Activated T-cell treated with anti-CD3 and anti-CD28 coated beads, Interleukin-2, amount 50 U/mL, for 48 hours (primary cell): ENCODE measurements at places on chromosomes 2 and 18.
A peak's percentile ranks its signal among the peaks of the same experiment; 100 is the strongest.

DNA sequence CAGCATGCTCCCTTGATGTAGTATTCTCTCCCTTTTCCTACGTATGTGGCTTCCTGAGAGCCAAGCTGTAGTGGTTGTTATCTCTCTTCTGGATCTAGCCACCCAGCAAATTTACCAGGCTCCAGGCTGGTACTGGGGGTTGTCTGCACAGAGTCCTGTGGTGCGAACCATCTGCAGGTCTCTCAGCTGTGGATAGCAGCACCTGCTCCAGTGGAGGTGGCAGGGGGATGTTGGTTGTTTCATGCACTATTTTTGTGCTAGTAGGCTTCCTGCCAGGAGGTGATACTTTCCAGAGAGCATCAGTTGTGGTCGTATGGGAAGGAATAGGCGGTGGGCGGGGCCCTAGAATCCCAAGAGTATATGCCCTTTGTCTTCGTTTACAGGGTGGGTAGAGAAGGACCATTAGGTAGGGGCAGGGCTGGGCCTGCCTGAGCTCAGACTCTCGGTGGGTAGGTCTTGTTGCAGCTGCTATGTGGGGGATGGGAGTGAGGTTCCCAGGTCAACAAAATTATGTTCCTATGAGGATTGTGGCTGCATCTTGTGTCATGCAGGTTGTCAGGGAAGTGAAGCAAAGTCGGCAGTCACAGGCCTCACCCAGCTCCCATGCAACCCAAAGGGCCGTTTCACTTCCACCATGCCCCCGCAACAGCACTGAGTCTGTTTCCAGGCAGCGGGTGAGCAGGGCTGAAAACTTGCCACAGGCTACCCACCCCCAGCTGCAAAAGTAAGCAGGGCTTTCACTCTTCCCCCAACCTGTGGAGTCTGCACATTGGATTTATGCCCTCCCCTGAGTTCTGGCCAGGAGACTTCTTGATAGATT, 1139.5 kb downstream of the BCL11A start:
- DNase-seq, result no peak

DNA sequence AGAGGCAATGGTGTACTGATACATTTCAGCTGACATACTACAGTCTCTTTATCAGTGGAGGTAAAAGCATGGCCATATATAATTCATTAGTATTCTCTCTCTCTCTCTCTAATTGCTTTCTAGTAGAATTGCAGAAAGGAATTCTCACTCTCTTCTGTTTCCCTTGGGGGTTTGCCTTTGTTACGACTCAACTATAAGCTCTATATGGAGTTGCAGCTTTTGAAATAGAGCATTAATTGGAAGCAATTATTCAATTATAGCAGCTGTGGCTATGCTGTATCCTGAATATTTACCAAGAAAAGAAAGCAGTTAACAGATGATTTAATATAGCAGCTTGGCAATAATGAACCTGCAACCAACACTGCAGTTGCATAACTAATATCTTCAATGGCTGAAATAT, 132.7 kb upstream of the STON1 start:
- DNase-seq, result no peak

- DNase-seq, result peak; percentile 46
These were observed 90.3 kb upstream of the MAP3K20 start for GRCh38 chr2:172985139-172985892.

DNA sequence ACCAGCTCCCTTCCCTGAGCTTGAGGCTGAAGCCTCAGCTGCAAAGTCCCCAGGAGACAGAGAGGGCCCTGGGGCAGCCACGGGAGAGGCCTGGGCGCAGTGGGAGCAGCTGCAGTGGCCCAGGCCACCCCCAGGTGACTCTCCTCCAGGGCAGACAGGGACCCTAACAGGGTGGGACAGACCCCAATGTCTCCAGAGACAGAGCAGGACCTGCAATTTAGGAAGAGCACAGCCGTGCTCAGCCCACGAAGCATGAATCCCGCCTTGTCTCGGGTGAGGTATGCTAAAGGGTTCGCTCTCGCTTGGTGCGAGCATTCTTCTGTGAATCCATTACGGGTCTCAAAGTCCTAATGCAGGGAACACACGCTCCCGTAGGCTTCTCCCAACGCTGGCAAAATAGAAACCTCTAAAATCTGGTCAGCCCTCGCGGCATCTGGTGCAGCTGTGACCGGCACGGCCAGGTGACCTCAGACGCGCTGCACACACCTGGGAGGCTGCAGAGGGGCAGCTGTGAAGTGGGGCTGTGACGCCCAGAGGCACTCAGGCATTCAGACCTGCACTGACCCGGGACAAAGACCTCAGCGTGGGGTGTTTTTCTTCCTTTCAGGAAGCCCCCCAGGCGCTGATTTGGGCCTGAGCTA, 12.6 kb downstream of the MBP start:
- peak; percentile 13 for DNase-seq

- no peak for DNase-seq
These were observed 120.1 kb downstream of the HAUS1 start for GRCh38 chr18:46224181-46224775.

DNA sequence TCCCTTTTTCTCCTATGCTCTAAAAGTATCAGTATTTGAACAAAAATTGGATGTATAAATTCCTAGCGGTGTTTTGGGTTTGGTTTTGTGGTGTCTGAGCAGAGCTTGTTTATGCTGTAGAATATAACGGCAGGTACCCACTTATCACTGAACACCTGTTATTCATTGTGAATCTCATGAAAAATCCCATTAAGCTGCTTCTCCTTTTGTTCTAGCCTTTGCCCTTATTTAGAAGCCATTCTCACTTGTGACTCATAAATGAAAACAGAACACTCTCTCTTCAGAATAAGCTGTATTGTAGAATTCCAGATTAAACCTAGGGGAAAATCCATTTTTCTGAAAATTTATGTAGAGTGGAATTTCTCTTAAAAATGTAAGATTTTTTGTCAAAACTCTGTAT, 104.0 kb downstream of the PRPF40A start:
- DNase-seq, result no peak

- no peak for DNase-seq
These were observed 638.0 kb upstream of the VRK2 start for GRCh38 chr2:57408587-57408986.

DNA sequence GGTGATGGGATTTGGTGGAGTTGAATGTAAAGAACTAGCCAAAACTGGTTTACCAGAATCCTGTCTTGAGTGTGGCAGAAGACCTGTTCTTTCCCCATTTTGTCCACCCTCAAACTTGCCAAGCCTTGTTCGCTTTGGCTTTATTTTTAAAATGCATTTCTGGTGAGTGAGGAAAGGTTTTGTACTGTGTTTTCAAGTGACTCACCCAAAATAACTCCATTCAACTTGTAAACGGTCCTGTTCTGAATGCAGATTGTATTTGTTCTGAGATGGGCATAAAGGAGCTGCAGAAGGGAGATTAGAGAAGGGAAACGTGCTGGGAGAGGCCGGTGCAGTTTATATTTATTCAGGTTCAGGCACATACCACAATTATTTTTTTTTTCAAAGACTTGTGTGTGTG, 5.3 kb upstream of the ITPRID2 start:
- no peak for DNase-seq

DNA sequence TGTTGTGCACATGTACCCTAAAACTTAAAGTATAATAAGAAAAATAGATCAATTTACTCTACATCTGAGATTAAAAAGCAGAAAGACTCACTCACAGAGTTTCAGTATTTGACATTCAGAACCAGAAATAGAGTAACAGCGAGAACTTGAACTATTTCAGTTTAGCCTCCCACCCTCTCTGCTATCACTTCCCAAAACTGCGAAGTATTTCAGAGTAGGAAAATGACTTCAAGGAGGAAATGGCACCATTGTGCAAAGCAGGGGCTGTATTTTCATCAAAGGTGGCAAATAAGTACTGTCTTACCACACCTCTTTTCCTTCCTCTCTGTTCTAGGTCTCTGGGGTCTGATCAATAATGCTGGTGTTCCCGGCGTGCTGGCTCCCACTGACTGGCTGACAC, 13.6 kb downstream of the DHRS9 start:
- no peak for DNase-seq

DNA sequence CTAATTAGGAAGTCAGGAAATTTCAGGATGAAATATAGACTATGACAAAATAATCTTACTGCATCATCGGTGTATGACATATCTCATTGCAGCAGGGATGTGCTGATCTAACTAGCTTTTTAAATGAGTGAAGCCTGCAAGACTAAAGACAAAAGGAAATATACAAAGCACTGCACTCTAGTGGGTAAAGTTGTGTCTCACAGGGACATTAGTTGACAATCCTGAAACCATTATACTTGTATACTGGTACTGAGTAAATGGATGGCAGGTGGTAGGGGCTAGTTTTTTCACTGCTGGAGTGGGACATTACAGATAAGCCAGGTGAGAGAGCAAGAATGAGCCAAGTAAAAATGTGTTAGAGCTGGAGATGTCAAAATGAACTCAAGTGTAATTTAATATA, 317.5 kb upstream of the RAB6C start:
- no peak for DNase-seq

- DNase-seq, result no peak
These were observed 101.3 kb upstream of the ETAA1 start for GRCh38 chr2:67295851-67296250.

DNA sequence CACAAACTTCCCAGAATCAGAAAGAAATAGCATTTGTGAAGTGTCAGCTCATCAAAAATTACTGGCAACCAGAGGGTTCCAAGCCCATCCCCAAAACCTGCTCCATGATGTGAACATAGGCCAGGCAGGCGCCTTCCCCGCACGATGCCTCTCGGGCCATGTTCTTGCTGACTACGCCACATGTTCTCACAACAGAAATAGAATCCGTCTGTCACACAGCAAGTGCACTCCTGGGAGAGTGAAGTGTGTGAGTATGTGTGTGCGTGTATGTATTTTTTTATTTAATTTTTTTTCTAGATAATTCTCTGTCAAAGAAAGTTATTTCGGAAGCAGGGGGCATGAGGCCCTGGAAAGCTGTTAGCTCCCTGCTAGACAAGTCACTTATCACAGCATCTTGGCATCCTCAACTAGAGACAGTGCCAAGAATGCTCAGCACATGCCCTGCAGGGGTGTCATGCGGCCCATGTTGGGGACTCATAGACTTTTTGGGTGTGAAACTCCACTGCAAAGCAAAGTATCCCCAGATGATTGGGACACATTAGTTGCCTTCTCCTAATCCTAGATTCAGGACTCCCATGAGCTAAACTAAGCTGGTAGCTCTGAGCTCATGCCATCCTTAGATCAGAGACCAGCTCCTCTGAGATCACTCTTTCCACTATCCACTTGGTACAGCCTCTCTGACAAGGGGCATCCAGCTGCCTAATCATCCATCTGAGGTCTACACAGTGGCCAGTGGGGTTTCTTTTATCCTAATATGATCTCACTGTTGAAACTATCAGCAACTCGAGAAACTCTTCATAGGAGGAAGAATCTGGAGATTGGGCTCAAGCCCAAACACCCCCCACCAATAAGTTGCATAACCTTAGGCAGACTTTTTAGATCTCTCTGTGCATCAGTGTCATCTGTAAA, 53.2 kb upstream of the CYRIA start:
- DNase-seq, result no peak

DNA sequence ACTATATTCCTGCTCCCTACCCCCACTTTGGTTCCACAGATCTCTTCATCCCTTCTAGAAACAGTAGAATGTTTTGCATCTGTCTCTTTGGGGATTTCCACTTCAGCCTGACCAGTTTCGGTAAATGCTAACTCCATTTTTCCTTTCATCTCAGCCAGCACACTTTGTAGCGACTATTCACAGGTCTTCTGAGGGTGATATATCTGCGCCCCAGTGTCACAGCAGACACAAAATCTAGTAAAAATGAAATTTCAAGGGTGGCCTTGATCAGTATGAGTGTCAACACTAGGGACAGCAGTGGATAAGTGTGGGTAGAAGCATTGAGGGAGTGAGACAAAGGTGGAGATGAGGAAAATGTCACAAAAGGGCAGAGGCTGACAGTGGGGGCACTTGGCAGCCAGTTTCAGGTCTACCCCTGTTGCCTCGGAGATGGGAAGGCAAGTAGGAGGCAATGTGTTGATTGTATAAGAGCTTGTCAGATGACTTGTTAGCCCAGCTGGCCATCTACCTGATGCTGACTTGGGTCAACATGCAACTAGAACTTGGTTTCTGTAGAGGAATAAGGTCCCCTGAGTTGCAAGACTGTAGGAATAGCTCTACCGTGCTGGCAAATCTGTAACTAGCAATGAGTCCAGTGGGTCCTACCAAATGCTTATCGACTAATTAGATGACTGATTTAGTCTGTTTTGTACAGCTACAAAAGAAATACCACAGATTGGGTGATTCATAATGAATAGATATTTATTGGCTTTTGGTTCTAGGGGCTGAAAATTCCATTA, 60.7 kb downstream of the CXCR4 start:
- DNase-seq, result peak; percentile 72

- no peak for DNase-seq
These were observed 75.3 kb downstream of the TMEM18 start for GRCh38 chr2:601806-602455.

- no peak for DNase-seq
These were observed 16.9 kb downstream of the NT5DC4 start for GRCh38 chr2:112737542-112738232.

DNA sequence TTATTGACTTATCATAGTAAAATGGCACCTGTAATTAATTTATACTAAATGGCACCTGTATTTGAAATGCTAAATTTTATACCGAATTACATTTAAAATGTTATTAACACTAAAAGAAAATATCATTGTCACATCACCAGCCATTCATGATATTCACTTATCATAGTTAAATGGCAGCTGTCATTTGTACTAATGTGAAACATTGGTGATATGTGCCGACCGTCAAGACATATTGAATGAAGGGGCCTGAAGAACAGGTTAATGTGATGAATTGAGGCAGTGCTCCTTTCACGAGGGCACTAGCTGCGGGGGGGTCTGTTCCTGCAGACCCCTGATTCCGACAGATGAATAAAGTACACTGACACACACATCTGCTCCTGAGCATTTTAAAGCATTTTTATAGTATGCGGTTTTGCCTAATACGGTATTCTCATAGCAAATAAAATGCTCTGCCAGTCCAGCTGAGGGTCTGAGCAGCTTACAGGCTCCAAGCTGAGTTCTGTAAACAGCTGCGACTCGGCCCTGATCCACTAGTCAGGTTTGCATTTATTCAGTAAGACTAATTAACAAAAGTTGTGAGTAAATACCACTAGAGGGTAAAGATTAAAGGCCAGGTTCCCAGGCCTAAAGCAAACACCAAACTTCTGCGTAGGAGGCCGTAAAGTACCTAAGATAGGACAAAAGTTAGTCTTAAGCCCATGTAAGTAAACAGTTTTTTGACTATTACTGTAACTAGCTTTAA, 593.4 kb upstream of the NETO1 start:
- no peak for DNase-seq

- no peak for DNase-seq
These were observed 11.0 kb upstream of the CHAC2 start for GRCh38 chr2:53756644-53757043.

- peak; percentile 42 for DNase-seq
These were observed 965 bp downstream of the SIX3 start for GRCh38 chr2:44942304-44943030.

DNA sequence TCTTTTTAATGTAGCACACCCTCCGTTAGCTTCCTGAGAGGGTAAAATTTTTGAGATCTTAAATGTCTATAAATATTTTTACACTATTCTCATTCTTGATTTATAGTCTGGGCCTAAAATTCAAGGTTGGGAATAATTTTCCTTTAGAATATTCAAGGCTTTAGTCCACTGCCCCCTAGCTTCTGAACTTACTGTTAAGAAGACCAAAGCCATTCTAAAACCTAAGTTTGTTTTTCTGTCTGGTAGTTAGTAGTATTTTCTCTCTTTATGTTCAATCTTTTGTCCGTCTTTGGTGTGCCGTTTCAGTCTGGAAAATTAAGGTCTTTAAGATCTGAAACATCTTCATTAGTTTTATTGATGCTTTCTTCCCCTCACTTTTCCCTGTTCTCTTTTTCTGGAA, 14.5 kb downstream of the OSBPL6 start:
- no peak for DNase-seq

- no peak for DNase-seq
These were observed 52.8 kb downstream of the MYO7B start for GRCh38 chr2:127588241-127588640.

- DNase-seq, result no peak
These were observed 22.2 kb upstream of the SMAD4 start for GRCh38 chr18:51007790-51008139.
